Astrocyte (in vitro differentiated cells and primary cell): ENCODE measurements at places on chromosomes 5 and 9. TPM values are rescaled to one million over a fixed set of nuclear protein-coding genes. Genes with fewer than 3 reads are reported as not detected.

IDNK gene
- 1.3 and 1.8 TPM in 2 replicates for total RNA-seq

ISL1 gene
- 1.8 and 5.4 TPM in 2 replicates for total RNA-seq

GRCh38 chr9:136732444-136733178, 10.1 kb downstream of the LCN10 start:
- DNase-seq, result no peak

DNA sequence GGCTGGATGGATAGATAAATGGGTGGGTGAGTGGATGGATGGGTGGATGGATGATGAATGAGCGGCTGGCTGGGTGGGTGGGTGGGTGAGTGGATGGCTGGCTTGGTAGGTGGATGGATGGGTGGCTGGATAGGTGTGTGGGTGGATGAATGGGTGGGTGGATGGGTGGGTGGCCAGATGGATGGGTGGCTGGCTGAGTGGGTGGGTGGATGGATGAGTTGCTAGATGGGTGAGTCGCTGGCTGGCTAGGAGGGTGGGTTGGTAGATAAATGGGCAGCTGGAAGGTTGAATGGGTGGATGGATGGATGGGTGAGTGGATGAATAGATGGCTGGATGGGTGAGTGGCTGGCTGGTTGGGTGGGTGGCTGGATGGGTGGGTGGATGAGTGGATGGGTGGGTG, 27.9 kb upstream of the CEP72 start:
- DNase-seq, result no peak

- peak; percentile 73 for DNase-seq
Observed at GRCh38 chr9:79799691-79800335, 228.0 kb downstream of the TLE4 start.

- DNase-seq, result no peak
Observed at GRCh38 chr9:13971415-13971814, 342.5 kb downstream of the NFIB start.

- DNase-seq, result peak; percentile 4
Observed at GRCh38 chr5:98604301-98604700, 169.2 kb upstream of the RGMB start.

DNA sequence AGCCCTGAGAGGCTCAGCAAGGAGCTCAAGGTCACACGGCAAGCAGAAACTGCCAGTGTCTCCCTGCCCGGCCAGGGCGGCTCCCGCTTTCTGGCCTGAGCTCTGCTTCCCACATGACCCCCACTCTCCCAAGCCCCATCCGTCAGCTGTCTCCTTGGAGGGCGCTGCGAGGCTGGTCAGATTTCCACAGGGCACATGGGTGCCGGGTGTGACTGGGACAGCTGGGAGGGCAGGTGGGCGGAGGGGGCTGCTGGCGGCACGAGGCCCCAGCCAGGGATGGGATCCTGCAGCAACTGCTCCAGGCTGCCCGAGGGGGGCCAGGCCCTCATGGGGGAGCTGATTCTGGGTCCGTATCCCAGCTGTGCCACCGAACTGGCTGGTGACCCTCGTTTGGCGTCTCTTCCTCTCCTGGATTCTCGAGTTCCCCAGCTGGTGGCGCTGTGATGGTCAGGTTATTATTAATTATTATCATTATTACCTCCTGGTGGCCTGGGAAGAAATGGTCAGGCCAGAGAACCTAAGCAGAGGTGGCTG, 12.9 kb upstream of the WDR38 start:
- DNase-seq, result no peak

DNA sequence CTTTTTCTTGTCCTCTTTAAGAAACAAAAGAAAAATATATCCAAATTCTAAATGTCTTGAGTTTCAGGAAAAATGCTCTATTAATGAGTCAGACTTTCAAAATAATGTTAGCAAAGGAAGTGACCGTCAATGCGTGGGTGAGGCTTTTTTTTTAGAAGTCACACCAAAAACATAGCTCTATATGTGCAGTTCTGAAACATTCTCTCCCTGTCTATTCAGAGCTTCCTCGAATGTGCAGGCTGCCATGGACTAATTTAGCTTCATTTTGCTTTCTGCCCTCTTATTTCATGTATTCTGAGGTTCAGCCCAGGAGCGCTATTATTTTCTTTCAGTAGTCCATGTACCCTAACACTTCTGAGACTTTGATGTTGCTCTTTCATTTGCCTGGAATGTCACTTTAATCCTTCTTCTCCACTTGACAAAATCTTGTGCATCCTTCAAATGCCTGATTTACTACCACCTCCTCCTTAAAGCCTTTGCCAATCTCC, 72.5 kb upstream of the RASA1 start:
- DNase-seq, result peak; percentile 82

DNA sequence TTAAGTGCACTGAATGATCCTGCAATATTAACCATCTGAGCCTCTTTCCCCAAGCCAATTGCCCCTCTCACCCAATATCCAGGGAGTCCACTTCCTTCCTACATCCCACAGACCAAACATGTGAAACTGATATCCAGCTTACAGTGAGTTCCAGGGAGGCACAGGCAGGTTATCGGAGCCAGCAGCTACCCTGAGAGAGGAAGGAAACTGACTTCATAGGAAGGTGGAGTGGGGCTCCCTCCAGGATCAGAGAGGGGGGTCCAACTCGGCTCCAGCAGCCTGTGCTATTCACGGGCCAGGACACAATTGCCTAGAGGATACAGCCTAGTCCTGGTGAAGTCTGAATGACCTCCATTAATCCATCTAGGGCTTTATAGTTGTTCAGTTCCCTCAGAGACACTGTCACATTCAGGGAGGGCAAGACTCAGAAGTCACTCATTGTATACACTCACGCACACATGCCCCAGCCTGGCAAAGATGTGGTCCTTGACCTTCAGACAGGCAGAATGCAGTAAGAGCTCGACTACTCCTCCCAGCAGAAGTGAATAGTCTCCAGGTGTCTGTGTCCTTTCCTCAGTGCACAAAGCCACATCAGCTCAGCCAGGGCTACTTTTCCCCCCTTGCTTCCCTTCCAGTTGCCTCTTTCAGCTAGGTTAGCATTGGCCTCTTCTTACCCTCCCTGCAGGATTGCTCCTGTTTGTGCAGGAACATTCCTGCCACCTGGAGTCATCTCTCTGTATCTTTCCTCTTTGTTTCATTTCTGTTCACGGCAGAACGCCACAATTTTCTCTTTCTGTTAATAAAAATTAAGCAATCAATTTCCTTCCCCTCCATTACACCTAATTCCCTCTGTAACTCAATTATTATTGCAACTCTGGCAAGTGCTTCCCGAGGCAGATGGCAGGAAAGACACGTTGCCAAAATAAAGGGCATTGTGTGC, 501.7 kb downstream of the ARHGEF28 start:
- peak; percentile 8 for DNase-seq

GRCh38 chr5:146398826-146399225, 48.3 kb upstream of the TCERG1 start:
- DNase-seq, result no peak

- peak; percentile 70 for DNase-seq
Observed at GRCh38 chr5:39584927-39585326, 160.1 kb upstream of the DAB2 start.

- DNase-seq, result no peak
Observed at GRCh38 chr9:4970970-4971641, 14.0 kb upstream of the JAK2 start.

DNA sequence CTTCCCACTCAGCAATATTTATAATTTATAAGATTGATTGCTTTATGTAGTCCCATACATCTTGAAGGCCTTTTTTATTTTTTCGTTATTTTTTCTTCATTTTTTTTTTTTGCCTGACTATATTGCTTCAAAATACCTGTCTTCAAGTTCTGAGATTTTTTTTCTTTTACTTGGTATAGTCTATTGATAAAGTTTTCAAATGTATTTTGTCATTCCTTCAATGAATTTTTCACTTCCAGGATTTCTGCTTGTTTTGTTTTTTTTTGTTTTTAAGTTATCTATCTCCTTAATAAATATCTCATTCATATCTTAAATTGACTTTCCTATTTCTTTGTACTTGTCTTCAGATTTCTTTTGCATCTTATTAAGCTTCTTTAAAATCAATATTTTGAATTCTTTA, 905.6 kb upstream of the CDH6 start:
- DNase-seq, result no peak

DNA sequence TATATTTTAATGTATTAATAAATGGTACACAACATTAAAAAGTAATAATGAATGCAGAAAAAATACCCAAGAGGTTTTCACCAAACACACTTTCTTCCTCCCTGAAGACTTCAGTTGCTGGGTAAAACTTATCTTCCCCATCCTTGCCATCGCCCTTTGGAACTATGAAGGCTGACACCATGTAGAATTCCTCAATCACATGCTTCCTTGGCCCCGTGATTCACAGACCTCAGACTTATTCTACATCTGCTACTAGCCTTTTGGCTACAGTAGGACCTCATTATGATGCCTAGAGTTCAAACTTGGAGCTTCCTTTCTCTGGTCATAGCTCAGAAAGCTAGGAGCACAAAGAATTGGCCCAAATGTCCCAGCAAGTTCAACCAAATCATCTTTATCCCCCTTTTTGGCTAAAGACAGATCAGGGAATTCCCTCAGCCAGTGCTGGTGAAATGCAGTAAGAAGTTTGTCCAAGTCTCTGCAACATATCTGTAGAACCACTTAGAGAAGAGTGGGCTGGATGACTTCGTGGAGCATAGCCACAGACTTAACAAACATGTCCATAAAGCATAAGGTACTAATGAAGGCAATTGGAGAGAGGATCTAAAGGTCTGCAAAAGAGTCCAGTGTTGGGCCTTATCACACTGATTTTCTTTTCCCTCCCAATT, 253.5 kb downstream of the SEC61B start:
- no peak for DNase-seq

- no peak for DNase-seq
Observed at GRCh38 chr9:117415358-117415914, 579 bp upstream of the ASTN2 start.
